ENCODE measurements at places on chromosomes 3 and 15.
A peak's percentile ranks its signal among the peaks of the same experiment; 100 is the strongest.

- DNase-seq = no peak
Measured at GRCh38 chr3:140536926-140537726, 140.7 kb upstream of the TRIM42 start.

DNA sequence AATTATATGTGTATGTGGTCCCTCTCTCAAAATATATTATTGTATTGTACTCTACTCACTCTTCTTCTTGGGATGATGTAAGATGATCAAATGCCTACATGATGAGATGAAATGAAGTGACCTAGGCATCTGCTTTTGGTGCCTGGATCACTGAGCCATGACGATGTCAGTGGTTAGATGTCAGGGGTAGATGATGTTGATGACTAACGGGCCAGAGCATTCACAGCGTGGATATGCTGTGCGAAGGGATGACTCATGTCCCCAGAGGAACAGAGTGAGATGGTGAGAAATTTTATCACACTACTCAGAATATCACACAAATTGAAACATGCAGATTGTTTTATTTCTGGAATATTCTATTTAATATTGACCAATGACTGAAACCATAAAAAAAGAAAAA lies 233.9 kb upstream of the CADM2 start:
- no peak for DNase-seq

GRCh38 chr3:126389794-126390146 lies 4.9 kb upstream of the CFAP100 start:
- no peak for DNase-seq

GRCh38 chr15:80948651-80949292 lies 40.8 kb downstream of the MESD start:
- DNase-seq = no peak

DNA sequence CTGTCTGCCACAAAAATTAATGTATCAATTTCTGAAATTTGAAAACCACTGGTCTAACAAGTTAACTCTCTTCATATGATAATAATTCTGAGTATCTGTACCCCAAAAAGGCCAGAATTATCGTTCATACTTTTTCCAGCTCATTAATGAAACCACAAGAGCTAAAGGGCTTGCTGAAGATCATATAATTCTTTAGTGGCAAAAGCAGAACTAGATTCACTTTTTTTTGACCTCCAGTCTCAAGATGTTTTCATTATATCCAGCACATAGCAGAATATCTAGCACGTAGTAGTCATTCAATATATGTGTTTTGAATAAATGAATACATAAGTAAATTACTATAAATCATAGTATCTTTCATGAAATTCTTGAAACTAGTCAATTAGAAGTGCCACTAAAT lies 246.7 kb upstream of the KCNH8 start:
- DNase-seq = no peak

GRCh38 chr3:96236522-96236921 lies 577.9 kb upstream of the EPHA6 start:
- DNase-seq = no peak

GRCh38 chr15:89101302-89102193 lies 13.3 kb downstream of the ABHD2 start:
- DNase-seq = no peak

DNA sequence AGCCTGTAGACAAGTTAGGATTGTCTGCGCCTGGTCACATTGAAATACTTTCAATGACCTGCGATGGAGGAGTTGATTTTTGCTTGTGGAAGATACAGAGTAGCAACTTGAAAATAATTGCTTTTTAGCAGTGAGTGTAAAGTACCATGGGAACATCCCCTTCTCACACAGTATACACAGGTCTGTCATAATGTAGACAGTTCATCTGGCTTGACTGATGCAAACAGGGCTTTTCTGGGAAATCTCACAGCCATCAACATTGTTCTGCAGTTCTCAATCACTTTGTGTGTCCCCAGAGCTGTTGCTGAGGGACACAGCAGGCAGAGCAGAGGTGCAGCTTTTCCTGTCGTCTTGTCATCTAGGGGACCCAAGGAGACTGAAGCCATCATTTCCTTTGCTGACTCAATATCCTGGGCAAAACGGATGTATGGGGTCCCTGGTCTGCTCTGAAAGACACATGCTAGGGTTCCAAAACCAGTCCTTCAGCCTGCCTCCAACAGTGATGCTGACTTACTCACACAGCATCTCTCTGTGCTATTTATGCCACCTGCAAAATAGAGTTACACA lies 5.3 kb upstream of the REC114 start:
- DNase-seq = no peak

GRCh38 chr15:29914511-29914926 lies 92.3 kb upstream of the TJP1 start:
- no peak for DNase-seq

DNA sequence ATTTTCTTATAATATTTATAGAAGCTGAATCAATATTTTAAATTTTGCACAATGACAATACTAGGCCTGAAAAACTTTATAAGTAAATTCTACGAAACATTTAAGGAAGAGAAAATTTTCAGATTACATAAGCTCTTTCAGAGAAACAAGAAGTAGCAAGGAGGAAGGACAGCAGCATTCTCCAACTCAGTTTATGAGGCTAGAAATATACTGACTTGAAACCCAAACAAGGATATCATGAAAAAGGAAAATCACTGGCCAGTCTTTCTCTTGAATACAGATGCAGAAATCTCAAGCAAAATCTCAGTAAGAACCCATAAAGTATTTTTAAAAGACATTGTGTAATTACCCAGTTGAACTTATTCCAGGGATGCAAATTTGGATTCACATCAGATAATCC lies 121.3 kb downstream of the STAC start:
- DNase-seq = no peak

DNA sequence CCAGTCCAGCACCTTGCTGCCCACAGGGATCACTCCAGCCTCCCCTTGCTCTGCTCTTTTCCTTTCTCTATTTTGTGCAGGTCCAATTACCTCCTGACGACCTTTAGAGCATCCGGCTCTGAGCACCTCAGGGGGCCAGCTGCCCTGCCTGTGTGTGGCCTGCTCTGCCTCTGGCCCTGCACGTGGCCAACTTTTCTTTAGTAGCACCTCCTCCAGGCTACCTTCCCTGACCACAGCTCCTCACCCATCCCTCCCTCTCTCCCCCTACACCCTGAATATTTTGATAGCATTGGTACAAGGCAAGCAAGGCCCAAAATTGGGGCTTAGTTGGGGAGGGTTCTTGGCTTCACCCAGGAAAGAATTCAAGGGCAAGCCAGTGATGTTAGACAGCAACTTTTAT lies 66.9 kb upstream of the PRR20G start:
- DNase-seq = no peak

- no peak for DNase-seq
Measured at GRCh38 chr15:74790080-74790916, 8.4 kb downstream of the CSK start.

- no peak for DNase-seq
Measured at GRCh38 chr3:5390221-5390620, 202.7 kb downstream of the EDEM1 start.

- no peak for DNase-seq
Measured at GRCh38 chr3:39752019-39752637, 57.3 kb upstream of the MYRIP start.

DNA sequence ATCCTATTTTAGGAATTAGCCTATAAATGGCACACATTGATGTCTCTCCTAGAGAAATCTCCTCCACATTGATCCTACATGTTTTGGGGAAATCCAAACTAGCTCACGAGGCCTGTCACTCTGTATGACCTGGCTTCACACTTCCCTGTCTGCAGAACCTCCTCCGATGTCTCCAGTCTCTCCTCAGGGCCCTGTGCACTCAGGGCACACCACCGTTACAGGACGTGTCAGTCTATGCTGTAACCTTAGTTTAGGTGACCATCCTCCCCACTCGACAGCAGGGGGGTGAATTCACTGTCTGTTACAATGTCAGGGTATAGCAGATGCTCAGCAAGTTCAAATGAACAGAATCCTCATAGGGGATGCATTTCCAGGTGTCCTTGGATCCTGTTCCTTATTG lies 249.1 kb downstream of the OCA2 start:
- no peak for DNase-seq

- no peak for DNase-seq
Measured at GRCh38 chr15:95215017-95215416, 983.7 kb downstream of the MCTP2 start.

DNA sequence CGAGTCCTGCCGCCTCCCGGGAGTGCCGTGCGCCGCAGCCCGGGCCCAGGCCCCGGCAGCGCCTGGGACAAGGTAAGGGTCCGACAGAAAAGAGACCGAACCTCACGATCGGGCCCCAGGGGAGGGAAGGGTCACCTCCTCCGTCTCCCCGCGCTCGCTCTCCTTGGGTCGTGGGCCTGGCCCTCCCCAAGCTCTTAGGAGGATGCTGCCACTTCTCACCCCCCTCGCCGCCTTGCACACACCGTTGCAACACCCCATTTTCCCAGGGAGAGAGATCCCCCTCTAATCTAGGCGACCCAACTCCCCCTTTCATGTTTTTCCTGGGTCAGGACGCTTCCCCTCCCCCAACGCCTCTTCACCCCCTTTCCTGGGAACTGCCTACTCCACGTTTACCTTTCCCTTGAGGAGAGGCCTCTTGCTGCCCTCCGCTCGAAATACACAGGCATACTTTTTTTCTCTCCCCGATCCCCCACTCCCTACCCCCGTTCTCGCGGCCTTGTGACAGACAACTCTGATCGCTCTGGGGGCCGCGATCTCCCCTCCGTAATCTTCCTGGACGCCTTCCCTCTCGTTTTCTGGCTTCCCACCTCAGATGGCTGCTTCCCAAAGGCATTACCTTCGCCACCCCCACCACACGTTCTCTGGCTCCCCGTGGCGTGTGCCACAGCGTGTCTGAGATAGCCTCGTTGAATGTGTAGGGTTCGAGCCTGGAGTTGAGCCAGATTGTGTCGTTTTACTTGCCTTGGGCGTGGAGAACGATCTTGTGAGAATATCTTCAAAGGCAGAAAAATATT lies 688 bp downstream of the SETD5 start:
- peak; percentile 45 for DNase-seq

DNA sequence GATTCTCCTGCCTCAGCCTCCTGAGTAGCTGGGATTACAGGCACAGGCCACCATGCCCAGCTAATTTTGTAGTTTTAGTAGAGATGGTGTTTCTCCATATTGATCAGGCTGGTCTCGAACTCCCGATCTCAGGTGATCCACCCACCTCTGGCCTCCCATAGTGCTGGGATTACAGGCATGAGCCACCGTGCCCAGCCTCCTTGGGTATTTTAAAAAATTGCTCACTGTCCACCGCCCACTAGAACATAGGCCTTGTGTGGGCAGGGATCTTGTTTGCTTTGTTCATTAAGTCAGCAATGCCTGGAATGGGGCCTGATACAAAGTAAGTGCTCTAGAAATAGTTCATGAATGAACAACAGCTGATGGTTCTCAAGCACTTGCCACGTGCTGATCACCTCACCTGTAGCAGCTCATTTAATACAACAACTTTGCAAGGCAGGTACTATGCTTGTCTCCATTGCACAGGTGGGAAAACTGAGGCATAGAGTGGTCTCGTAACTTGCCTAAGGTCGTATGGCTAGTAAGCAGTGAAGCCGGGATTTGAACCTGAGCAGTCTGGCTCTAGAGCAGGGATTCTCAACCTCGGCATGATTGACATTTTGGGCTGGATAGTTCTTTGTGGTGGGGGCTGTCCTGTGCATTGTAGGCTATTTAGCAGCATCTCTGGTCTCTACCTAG lies 12.7 kb upstream of the CTSH start:
- no peak for DNase-seq

- no peak for DNase-seq
Measured at GRCh38 chr3:73098026-73098425, 36.6 kb downstream of the EBLN2 start.

DNA sequence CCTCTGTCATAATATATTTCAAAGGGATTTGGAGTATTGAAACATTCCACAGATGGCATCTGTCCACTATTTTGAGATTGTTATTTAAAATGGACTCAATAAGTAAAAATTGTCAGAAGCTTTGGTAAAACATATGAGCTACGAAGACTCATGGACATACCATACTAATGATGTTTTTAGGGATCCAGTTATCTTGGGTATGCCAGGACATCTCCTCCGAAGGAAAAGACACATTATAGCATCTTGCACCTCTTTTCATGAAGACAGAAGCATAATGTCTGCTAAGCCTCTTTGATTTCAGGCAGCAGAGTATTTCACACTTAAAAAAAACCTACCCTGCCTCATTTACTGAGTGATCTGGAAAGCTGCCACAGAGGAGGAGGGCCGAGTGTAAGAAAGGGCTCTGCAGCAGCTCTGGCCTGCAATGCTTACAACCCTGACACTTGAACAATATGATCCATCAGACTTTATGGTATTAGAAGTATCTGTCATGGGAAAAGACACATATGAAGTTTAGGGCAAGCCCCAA lies 284.8 kb downstream of the TUSC7 start:
- DNase-seq = no peak

- DNase-seq = no peak
Measured at GRCh38 chr15:66860844-66861243, 158.8 kb downstream of the SMAD6 start.

DNA sequence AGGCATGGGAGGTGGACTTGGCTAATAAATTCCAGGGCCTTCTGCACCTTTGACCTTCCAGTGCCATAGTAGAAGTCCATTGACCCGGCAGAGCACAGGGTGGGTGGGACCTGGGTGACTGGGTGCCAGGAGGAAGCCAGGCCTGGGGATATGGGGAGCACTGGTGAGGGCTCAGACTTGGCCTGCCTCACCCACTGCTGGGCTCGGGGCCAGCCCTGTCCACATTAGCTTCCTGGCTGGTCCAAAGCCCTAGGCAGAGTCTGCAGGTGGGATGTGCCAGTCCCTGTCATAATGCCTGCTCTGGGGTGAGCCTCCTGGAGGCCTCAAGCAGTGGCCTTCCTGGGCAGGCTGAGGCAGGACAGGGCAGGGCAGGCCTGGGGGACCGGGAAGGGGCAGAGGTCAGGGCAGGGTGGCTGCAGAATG lies 38.1 kb upstream of the CHRNB4 start:
- no peak for DNase-seq

DNA sequence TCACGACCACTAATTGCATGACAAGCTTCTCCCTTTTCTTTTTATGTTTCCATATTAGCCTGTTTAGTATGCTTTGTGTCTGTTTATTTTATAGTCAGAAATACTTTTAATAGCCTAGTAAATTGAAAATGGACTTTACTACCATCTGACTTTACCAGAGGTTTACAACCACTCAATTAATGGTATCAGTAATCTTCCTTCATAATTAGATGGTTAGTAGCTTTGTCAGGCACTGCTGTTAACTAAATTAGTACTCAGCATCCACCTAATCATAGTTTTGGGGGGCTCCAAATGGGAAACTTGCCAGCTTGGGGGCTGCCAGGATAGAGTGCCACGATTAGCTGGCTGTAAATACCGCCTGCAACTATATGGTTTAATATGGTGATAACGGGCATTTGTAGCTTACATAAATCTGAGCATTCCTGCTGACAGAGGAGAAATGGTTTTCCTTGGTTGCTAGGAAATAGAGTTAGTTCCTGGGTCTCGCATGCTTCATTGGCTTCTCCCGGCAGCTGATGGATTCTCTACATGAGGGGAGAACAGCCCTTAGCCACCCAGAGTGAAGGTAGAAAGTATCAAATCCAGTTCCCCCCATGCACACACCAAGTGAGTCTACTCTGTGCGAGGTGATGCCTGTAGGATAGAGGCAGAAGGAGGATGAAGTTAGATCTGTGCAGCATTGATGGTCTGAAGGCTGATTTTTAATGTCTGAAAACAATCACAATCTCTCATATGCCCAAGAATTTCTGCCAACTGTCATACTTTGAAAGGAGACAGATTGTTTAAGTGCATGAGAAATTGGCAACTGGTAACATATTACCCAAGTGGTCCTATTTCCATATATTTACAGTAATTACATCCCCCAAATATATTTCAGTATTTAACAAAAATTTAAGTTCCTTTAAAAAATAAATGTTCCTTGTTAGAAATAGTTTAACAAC lies 326.6 kb upstream of the PROK2 start:
- no peak for DNase-seq

- no peak for DNase-seq
Measured at GRCh38 chr3:170330366-170330765, 27.1 kb upstream of the SKIL start.
